ENCODE measurements at places on chromosomes 6 and 20. TPM values are rescaled to one million over a fixed set of nuclear protein-coding genes. Genes with fewer than 3 reads are reported as not detected.

DNA sequence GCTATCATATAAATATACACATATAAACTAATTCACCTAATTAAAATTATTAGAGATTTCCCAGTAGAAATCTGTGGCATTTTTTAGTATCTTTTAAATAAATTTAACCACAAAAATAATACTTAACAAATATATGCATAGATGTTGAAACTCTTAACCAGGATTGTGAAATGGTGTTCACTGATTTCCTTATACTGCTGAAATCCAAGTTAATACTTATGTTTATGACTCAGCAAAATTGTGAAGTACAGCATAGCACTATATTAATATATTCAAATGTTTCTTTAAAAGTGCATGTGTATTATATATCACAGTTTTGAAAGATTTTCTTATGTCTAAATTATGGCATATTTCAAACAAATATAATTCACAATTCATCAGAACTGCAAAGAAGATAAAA lies 328.2 kb upstream of the MANEA start:
- DNase-seq, result peak; percentile 18

GRCh38 chr6:151009576-151009975 lies 144.1 kb downstream of the MTHFD1L start:
- no peak for DNase-seq

DNA sequence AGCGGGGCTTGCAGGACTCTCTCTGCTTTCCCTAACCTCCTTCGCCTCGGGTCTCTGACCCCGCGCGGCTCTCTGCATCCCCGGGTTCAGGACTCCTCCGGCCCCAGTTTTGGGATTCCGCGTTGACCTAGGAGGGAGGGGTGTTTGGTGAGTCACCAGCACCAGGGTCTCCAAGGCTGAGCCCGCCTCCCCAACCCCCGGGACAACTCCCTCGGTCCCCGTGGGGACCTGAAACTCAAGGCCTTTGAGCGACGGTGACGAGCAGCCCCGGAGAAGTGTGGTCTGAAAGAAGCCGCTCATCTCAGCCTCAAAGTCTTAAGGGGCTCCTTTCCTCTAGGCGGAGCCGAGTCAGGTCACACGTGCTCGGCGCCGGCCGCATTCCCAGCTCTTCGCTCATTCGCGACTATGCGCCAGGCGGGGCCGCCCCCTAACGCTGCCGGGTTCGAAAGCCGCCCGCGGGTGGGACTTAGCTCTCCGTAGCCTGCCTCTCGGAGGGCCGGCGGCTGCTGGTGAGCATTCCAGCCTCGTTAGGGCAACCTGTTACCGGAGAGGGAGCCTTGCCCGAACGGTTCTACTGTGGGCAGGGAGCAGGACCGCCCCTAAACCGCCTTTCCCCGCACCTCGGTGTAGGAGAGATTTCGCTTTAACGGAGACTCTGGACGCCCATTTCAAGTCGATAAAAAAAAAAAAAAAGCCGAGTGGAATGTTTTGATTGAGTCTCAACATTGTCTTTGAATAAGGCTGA lies 3.0 kb upstream of the PRDM13 start:
- no peak for DNase-seq

DNA sequence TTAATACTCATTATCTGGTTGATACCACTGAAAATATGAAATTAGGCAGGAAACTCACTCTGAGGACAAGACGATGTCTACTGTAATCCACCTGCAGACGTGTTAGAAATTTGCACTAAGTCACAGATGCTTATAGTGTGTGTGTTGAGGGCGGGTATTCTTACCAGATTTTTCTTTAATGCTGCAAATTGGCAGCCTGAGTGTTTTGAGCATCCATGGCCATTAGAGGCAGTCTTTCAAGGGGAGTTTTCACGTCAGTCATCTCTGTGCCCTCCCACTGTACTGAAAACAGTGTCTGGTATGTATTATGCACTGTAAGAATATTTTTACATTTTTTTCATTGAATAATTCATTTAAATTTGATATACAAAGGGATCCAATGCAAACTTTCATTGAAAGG lies 266.5 kb upstream of the QKI start:
- no peak for DNase-seq

DNA sequence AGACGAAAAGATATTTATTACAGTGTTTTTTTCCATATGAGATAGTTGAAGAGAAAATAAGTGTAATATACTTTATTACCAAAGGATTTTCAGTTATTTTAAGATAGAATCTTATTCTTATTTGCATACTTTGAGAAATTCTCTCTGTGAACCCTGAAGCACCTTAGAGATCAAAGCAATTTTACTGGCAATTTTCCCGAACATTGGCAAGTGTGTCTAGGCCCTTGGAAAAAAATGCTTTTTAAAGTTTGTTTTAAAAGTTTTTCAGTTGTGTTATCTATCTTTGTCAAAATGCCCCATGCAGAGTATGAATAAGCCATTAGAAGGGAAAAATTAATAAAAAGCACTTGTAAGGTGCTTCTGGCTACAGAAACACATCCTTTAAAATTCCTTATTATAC lies 276.8 kb upstream of the HSF2 start:
- no peak for DNase-seq

Gene DPM1
- 56.9 TPM for polyA plus RNA-seq

Gene CCDC170
- polyA plus RNA-seq, result 4.4 TPM

Data from right lung (tissue), 10 donors.